AG09319 (cell line): ENCODE measurements at places on chromosomes 6 and 20.

DNA sequence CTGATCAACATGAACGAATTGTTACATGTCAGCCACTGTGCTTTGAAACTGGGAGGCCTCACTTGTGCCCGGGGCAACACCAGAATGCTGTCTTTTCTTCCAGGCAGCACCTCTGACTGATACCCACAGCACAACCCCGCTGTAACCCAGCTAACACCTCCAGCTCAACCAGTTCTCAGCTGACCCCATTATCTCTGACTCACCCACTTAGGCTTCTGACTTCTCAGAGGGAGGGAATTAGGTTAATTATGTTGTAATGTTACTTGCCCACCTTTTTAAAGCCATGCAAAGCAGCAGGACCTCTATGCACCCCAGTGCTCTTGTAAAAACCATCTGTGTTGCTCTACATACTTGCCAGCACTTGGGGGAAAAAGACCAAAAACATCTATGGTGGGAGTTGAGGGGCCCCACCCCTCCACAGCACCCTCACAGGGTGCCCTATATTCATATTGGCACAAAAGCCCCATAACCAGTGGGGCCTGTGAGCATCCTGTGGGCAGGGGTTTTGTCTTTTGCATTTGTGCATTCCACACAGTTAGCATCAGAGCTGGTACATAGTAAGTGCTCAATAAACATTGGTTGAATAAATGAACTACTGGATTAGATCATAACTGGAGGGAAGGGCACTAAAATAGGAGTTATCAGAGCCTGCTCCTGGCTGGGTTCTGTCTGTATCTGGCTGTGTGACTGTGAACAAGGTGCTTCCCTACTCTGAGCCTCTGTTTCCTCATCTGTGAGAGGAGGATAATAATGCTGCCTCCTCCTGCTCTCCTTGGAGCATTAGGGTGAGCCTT, 22.3 kb downstream of the BNIP5 start:
- no peak for DNase-seq

DNA sequence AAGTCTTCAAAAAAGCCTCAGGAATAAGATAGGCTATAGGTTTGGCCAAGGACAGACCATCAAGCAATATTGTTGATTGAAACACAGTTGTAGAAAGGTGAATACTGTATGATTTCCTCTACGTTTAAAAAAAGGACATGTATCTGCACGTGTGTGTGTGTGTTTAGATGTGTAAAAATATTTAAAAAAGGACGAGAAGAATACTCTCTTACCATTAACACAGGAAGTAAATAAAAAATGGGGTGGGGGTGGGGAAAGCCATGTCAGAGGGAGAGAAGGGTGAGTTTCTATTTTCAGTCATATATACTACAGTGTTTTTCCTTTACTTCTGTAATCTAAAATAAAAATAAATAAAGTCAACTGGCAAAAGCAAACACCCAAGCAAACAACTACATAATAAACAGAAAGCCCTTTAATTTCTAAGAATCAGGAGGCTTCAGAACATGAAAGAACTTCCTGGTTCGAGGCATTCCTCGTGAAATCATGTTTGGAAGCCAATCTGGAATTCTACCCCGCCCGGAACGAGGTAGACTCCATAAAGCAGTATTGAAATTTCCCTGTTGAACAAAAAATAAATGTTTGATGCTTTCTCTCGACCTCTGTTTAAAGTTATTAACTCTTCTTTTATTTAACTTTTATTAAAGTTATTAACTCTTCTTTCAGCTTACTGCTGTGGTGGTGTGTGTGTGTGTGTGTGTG, 158.1 kb upstream of the ZNF217 start:
- DNase-seq = no peak

- DNase-seq = no peak
These were observed 91.7 kb upstream of the SLC22A16 start for GRCh38 chr6:110567957-110568696.

DNA sequence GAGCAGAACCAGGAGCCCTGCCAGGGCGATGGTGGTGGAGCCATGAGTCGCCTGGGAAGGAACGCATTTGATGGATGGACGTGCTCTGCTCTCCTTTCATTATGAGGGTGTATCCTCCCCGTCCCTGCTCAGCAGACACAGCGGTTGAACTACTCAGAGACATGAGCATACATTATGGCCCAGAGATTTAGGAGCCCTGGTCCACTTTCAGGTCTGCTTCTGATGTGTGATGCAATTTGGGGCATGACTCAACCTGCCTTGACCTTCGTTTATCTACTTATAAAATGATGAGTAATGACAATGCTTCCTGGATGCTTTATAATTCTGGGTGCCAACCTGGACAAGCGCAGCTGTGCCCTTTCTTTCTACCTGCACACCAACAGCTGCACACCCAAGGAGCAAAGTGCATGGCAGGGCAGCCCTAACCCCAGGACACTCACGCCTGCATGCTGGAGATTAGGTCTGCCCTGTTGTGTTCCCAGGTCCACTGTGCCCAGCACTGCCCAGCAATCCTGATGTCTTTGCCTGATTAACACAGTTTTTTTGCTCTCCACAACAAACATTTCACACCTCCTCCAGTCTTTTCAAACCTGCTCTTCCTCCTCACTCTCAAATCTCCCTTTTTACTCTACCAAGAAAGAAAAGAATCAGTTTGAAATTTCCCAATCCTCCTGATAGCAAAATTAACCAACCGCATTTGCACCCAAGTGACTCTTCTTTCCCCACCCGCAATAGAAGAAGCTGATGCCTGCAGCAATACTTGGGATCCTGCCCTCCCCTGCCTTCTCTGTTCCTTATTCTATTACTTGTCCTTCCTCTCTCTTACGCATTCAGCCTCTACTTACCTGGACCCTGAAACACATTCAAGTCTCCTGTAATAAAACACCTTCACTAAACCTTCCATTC, 81.2 kb downstream of the EZR start:
- DNase-seq = no peak

DNA sequence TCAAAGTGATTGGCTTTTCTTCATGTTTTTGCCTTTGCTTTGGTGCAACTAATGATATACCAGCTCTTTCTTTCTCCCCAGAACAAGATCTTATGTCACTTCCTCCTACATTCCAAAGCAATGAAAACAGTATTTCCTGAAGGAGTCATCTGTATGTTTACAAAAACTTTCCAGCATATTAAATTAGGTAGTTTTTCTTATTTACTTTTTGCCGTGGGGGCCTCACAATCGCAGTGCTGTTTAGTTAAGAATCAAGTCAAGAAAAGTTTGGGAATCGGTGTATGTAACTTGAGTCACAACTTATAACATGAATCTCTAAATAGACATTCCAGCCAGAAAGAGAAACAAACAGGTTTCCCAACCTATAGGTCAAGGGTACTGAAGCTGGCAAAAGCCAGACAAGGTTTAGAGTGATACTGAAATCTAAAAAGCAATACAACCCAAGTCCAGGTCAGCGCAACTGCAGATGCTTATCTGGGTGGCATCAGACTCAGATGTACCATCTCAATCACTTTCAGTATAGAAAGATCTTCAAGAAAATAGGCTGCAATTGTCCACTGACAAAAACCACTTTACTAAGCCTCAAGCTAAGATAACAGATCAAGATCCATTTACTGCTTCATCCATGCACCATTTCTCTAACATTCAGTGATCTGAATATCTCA, 63.6 kb downstream of the IPCEF1 start:
- DNase-seq = peak; percentile 45

- no peak for DNase-seq
These were observed 31.3 kb downstream of the STX11 start for GRCh38 chr6:144181639-144182038.

DNA sequence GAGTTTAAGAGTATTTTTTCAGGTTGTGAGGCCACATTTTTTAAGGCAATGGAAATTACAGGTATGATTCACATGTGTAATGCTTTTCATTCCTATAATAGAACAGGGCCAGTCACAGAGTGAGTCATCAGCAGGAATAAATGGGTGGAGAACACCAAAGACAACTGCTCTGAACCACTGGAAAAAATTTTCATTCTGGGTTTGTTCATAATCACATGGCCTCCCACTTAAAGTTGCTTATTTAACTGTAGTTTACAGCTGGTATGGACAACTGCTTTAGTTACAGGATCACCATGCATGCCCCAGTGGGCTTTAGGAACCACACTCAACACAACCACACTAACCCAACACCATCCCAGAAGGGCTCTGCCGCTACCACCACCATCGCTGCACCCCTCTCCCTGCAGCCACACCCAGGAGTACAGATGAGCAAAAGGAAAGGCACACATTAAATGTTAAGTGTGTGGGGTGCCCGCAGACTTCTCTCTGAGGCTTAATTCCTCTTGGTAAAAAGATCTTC, 107.0 kb upstream of the DST start:
- no peak for DNase-seq

- DNase-seq = no peak
These were observed 699.7 kb upstream of the ID4 start for GRCh38 chr6:19137505-19137904.

DNA sequence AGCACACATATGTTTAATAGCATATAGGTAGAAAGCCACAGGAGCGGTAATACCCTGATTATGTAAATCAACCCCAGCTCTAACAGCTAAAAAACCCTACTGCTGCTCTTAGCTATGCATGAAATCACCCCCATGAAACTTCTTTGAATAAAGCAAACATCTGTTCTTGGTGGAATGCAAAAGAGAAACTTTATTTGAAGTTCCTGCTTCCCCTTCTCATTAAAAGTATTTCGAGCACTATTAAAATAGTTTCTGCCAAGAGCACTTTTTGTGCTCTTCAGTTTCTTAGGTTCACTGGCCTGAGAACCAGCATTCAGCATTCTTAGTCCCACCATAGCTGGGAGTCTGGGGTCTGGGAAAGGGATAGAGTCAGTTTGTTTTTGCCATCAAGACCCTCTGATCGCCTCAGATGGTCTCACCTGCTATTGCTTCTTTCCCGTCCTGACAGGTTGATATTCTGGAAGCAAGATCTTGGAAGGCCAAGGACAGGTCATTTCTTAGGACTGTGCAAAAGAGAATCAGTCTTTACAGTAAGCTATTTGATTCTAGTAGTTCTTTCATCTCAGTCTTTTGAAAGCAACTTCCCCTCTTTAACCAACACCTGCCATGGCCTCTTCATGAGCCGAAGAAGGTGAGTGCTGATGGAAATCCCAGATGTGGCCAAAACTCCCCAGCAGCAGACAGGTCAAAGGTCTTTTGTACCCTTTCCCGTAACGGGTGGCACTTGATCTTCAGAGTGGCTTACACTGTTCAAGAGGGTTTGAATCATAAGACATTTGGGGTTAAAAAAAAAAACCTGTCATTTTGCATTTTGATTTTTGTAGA, 76.5 kb upstream of the TMEM170B start:
- no peak for DNase-seq

- no peak for DNase-seq
These were observed 258.5 kb downstream of the HIVEP2 start for GRCh38 chr6:142686507-142686887.

- DNase-seq = no peak
These were observed 166.4 kb upstream of the IRAK1BP1 start for GRCh38 chr6:78700991-78701390.

DNA sequence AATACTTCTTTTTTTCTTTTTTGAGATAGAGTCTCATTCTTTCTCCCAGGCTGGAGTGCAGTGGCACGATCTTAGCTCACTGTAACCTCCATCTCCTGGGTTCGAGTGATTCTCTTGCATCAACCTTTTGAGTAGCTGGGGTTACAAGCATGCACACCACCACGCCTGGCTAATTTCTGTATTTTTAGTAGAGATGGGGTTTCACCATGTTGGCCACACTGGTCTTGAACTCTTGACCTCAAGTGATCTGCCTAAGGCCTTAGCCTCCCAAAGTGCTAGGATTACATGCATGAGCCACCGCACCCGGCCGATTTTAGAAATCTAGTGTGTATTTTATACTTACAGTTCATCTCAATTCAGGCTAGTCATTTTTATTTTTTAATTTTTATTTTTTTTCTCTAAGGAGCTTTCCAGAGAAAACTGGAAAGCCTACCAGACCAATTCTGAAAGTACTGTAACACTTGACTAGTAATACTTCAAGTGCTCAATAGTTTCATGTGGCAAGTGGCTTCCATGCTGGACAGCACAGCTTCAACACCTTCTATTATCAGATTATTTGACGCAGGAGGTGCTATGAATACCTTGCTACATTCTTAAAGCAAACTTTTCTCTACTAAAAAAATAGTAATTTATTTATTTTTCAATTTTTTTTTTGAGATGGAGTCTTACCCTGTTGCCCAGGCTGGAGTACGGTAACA, 25.0 kb downstream of the POLR1C start:
- DNase-seq = no peak

DNA sequence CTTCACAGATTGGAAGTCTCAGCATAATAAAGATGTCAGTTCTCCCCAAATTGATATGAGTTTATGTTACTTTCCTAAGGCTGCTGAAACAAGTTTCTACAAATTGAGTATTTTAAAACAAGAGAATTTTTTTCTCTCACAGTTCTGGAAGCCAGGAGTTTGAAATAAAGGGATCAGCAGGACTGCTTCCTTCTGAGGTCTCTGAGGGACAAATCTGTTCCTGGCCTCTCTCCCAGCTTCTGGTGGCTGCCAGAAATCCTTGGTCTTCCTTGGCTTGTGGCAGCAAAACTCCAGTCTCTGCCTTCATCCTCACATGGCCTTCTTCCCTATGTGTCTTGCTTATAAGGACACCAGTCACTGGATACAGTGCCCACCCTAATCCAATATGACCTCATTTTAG, 136.1 kb downstream of the TFAP2A start:
- DNase-seq = no peak

GRCh38 chr20:62011403-62011790, 54.3 kb downstream of the TAF4 start:
- no peak for DNase-seq
